ENCODE measurements at places on chromosomes 3 and 15.

DNA sequence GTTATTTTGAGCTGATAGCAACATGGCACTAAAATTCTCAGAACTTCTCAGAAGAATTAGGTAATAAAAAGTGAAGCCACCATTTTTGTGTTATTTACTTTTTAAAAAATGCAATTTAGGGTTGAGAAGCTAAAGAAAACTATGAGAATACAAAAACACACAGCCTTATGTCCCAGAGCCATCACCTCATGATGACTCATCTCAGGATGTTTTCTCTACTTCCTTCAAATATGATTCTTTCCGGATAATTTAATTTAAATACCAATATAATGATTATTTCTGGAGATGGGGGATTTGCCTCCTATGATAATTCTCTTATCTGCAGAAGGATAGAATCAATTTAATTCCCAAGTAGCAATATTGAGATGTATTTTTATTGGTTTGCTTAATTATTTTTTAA, 105.6 kb upstream of the BFSP2 start:
- peak; percentile 21 for DNase-seq

DNA sequence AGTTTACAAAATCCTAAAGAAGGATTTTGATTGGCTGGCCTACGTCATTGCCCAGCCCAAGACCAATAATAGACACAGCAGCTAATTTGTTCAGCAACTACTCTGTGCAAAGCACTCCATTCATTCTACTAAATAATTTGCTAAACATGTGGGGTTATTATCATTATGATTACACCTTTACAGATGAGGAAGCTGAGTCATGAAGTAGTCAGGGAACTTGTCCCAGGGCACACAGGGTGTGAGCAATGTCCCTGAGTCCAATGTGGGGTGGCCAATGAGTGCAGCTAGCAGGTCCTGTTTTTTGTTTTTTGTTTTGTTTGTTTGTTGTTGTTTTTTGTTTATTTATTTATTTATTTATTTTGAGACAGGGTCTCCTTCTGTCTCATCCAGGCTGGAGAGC, 183.6 kb downstream of the ABHD5 start:
- DNase-seq, result no peak

DNA sequence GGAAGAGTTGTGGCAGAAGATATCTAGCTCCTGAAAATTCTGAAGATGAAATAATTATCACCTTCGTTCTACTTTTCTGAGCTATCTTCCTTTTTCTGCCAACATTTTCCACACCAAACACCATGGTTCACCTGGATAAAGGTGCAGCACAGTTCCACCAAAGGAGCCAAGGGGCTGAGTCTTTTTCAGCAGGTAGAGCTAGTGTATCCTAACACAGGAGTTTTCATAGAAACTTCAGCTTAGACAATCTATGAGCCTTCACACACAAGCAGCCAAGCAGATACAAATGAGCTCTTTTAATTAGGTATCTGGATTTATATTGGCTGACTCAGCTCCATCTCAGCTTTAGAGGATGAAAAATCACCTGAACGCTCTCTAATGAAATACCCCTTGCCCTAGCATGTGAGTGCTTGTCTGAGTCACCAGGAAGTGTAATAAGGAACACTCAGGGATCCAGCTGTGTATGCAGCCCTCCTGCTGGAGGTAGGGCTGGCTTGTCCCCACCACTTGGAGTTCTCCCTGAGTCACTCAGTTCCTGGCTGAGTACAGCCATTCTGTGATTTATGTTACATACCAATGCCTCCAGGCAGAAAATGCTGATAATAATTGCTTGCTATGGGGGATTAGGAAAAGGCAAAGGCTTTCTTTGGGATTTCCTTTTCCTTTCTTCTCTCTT, 385.7 kb downstream of the LSAMP start:
- DNase-seq, result peak; percentile 97

- DNase-seq, result no peak
Observed at GRCh38 chr3:107795514-107796094, 272.8 kb downstream of the BBX start.

GRCh38 chr15:92839696-92840095, 60.4 kb upstream of the CHD2 start:
- DNase-seq, result no peak

DNA sequence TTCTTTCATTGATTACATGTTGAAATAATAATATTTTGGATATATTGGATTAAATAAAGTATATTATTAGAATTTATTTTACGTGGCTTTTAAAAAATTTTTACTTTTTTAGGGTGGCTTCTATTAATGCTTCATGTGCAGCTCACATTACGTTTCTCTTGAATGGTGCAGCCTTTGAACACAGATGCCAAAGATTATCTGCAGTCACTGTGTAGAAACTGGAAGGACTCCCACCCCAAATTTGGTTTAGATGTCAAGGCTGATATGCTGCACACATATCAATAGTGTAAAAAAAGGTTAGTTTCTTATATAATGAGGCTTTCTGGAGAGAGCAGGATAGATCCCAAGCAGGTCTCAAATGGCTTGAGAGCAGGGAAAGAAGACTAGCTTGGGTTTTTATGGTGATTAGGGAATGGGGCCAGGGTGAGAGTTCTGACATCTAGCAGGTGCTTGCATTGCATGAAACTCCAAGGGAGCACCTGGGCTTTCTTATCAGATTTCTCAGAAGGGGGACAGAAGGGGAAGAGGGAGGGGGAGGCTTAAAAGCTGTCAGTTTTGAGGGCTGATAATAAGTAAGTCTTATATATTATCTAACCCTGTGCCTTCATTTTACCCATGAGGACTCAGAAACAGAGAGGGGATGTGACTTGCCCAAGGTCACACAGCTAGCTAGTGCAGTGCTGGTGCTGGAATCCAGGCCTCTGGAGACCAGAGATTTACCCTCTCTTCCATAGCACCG, 89.6 kb downstream of the CHST2 start:
- no peak for DNase-seq

- no peak for DNase-seq
Observed at GRCh38 chr3:48245136-48245535, 4.2 kb downstream of the ZNF589 start.

DNA sequence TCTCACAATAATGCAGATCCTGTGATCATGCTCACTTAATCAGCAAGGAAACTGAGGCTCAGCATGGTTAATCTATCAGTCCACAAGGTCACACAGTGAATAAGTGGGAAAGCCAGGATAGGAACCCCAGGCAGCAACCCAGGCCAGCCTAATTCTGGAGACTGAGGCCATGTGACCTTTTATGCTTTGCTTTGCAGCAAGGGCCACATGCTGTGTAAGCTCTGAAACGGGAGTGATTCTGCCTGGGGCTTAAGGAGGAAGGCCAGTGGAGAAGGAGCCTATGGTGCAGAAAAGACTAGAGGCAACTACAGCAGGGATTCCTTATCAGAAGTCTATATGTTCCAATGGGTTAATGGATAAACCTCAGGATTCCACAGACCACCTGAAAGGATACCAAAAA, 157.6 kb upstream of the PPP2R3A start:
- DNase-seq, result no peak

DNA sequence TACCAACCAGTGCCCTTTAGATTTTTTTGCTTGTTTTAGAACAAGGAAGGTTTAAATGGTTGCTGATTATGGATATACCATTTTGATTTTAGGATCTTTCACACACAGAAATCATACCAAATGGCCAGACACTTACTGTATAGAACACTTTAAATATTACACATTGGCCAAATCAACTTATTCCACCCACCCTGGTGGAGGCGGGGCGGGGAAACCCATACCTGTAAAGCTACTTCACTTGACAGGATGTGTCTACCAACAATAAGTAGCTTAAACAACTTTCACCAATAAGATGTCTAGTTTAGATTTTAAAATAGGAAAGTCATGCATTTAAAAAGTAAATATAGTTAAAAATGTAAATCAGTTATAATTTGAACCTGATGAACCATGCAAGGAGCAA, 17.0 kb upstream of the SFMBT1 start:
- no peak for DNase-seq

DNA sequence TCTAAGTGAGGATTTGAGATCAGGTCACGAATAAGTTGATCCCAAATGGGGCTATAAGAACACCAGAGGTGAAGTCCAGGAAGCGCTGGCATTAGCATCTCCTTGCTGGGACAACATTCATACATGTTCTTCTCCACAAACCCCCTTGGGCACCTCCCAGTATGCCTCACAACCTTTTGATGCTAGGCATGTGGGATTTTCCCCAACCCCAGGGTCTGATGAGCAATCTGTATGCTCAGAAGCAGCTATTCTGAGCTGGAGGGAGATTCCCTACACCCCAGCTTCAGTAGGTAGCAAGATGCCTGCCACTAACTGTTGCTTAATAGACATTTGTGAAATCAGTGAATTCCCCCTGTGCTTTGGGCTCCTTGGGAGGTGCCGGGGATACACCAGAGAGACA, 32.2 kb downstream of the SLC6A11 start:
- no peak for DNase-seq

- no peak for DNase-seq
Observed at GRCh38 chr15:37080261-37080921, 20.0 kb downstream of the MEIS2 start.

DNA sequence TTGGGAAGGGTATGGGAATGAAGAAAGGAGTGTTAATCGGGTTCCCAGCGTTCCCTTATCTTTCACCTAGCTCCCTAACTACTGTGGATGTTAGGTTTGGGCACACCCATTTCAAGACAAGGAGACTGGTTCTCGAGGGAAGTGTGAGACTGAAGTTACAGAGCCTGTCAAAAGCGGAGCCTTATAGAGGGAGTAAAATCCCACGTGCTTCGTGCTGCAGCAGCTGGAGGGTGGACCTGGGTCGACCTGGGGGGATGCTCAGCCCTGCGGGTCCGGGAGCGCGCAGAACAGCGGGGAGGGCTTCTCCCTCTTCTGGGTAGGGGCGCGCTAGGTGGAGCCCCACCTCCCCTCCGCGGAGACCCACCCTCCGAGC, 314 bp upstream of the TMED3 start:
- peak; percentile 37 for DNase-seq

GRCh38 chr3:58588030-58588614, 10.9 kb upstream of the FAM107A start:
- peak; percentile 41 for DNase-seq

DNA sequence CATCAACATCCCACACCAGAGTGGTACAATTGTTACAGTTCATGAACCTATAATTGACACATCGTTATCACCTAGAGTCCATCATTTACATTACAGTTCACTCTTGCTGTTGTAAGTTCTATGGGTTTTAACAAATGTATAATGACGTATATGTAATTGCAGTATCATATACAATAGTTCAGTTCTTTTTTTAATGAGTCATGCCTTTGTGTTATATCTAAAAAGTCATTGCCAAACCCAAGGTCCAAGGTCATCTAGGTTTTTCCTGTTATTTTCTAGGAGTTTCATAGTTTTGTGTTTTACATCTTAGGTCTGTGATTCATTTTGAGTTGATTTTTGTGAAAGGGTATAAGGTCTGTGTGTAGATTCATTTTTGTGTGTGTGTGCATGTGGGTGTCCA, 160.9 kb upstream of the GALNT15 start:
- peak; percentile 57 for DNase-seq

DNA sequence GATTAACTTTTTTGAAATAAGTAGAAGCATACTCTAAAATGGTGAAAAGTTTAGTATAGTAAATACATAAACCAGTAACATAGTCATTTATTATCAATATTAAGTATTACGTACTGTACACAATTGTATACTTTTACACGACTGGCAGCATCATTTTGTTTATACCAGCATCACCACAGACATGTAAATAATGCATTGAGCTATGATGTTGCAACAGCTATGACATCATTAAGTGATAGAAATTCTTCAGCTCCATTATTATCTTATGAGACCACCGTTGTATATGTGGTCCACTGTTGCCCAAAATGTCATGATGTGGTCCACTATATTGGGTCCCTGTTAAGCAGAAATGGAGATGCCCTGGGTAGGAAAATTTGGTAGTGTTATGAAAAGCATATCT, 51.3 kb downstream of the DRD3 start:
- DNase-seq, result no peak

DNA sequence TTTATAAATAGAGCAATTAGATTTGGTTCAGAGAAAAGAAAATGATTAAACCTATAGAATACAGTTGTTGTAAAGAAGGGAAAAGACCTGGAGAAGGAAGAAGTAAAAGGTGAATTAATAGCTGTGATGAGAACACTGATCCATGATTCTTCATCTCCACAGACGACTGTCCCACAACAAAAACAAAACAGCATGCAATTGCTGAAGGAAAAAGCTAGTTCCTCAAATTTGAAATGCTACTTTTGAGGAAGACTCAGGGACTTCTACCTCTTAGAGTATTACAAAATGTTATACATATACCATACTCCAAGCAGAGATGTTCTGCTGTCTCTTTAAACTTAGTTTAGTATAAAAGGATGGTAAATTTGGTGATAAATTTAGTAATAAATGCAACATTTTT, 21.5 kb downstream of the ALCAM start:
- no peak for DNase-seq

DNA sequence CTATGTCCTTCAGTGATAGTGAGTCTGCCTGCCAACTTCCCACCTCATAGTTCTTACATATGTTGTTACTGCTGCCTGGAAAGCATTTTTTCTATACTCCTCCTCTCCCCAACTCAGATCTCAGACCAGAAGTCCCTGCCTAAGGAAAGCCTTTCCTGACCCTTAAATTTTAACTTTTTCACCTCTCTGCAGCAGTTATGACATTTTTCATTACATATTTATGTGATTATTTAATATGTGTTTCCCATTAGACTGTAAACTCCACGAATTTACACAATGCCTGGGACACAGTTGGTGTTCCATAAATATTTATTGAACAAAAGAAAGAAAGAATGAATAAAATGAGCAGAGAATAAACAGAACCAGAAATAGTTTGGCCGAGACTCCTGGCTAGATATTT, 125.5 kb downstream of the MITF start:
- no peak for DNase-seq

GRCh38 chr3:51052562-51052961, 332.5 kb upstream of the MANF start:
- no peak for DNase-seq

DNA sequence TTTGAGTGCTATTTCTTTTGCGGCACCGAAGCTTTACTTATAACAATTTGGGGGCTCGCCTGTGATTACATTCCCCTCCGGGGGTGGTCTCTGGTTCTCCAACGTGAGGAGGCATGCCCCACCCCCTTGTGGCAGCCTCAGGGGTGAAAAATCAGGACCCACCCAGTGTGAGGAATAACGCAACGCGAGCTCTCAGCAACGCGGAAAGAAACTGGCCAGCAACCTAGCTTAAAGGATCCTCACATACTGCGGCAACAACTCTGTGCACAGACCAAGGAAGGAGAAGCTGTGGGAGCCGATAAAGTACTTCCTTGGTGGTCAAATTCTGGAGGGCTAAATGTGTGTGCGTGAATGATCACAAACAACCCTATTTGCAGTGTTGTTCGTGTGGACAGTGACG, 5.8 kb downstream of the IQCF1 start:
- DNase-seq, result no peak

DNA sequence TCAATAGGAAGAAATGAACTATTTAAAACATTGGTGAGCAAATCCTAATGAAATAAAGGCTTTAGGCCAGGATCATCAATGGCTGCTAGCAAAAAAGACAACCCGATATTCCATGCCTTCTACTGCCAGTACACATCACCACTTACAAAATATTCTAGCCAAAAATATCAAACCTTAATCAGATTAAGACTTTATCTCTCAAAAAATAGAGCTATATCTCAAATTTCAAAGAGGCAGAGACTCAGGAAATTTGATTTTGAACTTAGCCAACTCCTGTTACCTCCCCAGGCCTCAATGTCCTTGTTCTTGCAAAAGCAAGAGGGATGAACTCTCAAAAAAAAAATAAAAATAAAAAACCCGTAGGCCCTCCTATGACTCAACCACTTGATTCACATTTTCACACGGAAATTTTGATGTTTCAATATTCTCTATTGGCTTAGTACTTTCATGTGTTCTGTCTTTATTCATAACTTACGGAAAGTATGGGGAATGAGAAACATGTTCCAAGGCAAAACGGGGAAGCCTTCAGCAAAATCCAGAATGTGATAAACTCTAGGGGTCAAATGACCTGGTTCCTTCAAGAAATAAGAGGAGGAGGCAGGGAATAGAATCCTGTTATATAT, 273.3 kb upstream of the ZPLD1 start:
- DNase-seq, result no peak

Measured in fibroblast of upper back skin (primary cell).